NCI-H1417 treated with DMSO at 0.1 percent for 48 hours (cell line): ENCODE measurements at places on chromosomes 12 and 14.

DNA sequence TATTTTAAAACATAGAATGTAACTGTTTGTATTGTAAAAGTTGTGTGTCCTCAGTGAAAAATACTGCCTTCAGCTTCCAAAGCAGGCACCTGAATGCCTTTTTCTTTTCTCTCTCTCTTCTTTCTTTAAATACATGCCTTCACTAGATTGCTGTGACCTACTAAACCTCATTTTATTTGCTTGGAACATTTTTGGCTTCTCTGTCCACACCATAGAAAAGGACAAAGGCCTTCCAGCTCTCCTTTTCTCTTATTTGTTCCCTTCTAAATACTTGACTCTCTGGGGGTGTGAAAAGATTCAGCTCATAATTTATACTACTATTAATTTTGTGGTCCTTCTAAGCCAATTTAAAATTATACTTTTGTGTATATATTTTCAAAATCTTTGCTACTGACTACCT is 38.4 kb downstream of the PPM1A start:
- no peak for DNase-seq

DNA sequence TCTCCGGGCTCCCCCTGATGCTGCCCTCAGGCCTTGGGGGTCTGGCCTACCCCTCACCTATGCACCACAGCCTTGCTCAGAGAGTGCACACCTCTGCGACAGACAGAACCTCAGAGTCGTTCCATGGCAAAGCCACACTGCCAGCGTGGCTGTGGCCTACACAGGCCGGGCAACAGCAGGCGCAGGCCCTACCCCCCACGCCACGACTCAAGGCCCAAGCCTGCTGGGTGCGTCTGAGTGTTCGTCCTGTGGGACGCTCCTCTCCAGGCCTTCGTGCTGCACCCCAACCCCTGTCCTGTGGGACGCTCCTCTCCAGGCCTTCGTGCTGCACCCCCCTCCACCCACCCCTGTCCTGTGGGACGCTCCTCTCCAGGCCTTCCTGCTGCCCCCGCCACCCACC is 54.2 kb downstream of the LRCOL1 start:
- no peak for DNase-seq

GRCh38 chr12:119661882-119662281 is 6.1 kb upstream of the PRKAB1 start:
- DNase-seq, result no peak

DNA sequence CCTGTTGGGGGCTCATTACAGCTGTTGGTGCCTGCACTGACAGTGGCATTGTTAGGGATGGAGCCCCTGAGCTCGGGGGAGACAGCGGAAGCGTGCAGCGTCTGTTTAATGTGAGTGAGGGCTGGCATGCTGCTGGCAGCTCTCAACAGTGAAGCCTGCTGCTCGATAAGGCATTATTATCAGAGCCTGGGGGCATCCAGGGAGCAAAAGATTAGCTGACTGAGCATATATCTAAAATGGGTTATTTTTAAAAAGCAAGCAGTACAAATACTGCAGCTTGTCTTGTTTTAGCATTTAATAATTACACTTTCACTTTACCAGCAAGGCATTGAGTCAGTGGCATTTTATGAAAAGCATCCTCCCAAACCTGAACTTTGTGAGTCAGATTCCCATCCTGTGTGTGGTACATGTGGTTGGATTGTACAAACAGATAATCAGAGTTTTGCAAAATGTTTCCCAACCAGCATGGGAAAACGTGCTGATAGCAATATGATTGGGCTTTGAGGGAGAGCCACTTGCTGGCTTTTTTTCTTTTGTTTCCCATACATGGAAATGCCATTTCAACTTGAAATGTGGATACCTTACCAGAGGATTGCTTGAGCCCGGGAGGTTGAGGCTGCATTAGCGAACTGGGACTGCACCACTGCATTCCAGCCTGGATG is 150.8 kb downstream of the PRKCH start:
- no peak for DNase-seq

- DNase-seq, result no peak
Measured at GRCh38 chr12:31729705-31730104, 884 bp upstream of the AMN1 start.

GRCh38 chr12:9897535-9897934 is 16.2 kb downstream of the KLRF2 start:
- DNase-seq, result no peak

DNA sequence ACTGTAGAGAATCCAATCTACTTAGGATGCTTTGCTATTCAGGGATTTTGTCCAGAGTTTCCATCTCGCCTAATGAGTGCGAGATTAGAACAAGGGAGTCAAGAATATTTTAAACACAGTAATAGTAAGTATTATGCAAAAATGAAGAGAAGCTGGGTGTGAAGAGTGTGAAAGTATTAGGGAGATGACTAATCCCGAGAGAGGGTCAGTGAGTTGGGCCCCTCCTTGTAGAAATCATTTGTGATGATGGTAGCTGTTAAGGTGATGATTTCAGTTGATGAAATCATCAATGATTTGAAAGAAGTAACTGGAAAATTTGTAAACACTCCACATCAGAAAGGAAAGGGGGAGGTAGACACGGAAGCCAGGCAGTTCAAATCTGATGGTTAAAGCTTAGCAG is 478.9 kb upstream of the MGAT4C start:
- DNase-seq, result no peak

DNA sequence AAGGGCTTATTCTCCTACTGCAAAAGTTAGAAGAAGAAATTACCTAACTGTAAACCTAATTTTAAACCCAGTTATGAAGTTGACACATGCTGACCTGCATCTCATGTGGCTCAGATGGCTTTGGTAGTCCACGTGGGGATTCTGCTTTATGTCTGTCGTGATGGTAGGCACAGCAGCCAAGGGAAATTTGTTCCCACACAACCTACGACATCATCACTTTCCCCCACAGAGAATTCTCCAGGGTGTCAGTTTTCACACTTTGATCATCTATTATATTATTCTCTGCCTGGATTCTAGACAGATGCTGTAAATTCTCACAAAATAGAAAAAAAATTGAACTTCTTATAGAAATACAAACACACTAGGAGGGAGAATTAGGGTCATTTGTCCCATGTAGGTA is 70.6 kb downstream of the PTHLH start:
- DNase-seq, result no peak

GRCh38 chr12:132622437-132623071 is 4.0 kb downstream of the P2RX2 start:
- no peak for DNase-seq

- DNase-seq, result no peak
Measured at GRCh38 chr14:55129086-55129427, at the start of gene LGALS3. Gene LGALS3, plus strand, starts transcription at chr14:55129252. Its CDS starts 8,122 bp downstream, at chr14:55137374.

GRCh38 chr14:87000081-87000480 is 992.9 kb downstream of the GALC start:
- no peak for DNase-seq

- no peak for DNase-seq
Measured at GRCh38 chr14:75773046-75773445, 112.0 kb downstream of the TTLL5 start.

GRCh38 chr12:71684081-71684480 is 1.8 kb upstream of the TMEM19 start:
- no peak for DNase-seq

- no peak for DNase-seq
Measured at GRCh38 chr12:116592731-116593130, 33.5 kb downstream of the MAP1LC3B2 start.

DNA sequence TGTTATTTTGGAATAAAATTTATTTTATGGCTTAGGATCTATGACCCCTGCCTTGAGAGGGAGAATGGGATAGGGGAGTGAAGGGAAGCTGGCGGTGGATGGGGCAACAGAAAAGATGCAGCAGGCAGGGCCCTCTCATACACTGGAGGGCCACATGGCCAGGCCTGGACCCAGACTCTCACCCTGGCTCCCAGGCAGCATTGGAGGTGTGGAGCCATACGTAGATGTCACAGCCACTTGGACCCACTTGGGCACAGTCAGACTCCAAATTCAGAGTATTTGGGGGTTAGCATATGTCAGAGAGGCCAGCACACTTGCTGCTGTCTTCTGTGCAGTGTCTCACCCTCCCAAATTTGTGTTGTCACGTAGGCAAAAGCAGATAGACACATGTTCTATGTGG is 6.5 kb downstream of the NAB2 start:
- no peak for DNase-seq

- no peak for DNase-seq
Measured at GRCh38 chr14:67442139-67442906, 30.4 kb upstream of the PLEK2 start.

GRCh38 chr12:57759360-57759980 is 4.6 kb downstream of the MARCHF9 start:
- DNase-seq, result no peak

- DNase-seq, result no peak
Measured at GRCh38 chr12:12086973-12087692, 16.4 kb downstream of the BCL2L14 start.

GRCh38 chr14:42556551-42556950 is 949.9 kb downstream of the LRFN5 start:
- no peak for DNase-seq

DNA sequence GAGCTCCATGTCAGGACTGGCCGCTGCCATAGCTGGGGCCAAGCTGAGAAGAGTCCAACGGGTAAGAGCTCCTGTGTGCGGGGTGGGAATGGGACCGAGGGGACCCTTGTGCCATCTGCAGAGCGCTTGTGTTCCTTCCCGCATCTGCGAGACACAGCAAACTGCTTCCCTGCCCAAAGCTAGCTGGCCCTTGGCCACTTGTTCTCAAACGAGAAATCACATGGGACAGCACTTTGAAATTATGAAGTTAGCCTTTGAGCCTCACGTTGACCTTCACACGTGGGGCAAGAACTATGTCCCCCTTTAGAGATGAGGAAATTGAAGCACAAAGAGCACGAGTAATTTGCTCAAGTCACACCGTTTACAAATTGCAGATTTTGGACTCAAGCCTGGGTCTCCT is 30.8 kb downstream of the DEGS2 start:
- no peak for DNase-seq
